ENCODE measurements at places on chromosomes 11 and 22.

DNA sequence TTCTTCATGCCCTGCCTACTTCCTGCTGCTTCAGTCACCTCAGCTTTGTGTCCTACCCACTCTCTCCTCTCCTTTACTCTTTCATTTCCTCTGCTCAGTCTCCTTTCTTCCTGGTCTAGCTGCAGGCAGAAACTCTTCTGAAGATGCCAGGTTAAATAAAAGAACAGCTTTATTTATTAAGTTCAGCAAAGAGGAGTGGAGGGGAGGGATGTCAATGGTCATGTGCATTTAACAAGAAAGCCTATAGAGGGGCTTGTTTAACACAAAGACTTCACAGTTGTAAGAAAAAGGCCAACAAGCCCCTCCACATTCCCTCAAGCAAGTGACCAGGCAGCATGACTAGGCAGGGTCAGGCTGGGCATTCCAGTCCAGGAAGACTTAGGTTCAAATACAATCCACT is 609.2 kb downstream of the INSC start:
- DNase-seq, result no peak

DNA sequence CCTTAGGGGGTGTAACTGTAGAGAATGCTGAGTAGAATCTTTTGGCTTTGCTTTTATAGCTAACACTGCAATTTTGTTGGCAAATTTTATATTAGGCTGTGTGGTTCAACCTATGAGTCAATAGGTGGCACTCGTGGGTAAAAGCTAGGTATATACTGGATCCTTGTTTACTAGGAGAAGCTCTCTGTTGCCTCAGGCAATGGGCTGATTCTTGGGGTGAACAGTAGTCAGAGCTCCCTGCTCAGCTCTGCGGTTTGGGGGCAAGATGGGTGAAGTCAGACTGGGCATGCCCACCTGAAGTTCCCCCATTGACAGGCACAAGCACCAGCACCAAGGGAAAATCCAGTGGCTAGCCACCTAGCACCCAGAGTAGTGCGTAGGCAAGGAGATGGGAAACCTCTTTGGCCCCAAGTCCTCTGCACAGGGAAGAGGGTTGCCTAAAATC is 238.7 kb downstream of the FAM181B start:
- DNase-seq, result no peak

- DNase-seq, result no peak
Observed at GRCh38 chr11:2582351-2582945, 117.3 kb downstream of the KCNQ1OT1 start.

DNA sequence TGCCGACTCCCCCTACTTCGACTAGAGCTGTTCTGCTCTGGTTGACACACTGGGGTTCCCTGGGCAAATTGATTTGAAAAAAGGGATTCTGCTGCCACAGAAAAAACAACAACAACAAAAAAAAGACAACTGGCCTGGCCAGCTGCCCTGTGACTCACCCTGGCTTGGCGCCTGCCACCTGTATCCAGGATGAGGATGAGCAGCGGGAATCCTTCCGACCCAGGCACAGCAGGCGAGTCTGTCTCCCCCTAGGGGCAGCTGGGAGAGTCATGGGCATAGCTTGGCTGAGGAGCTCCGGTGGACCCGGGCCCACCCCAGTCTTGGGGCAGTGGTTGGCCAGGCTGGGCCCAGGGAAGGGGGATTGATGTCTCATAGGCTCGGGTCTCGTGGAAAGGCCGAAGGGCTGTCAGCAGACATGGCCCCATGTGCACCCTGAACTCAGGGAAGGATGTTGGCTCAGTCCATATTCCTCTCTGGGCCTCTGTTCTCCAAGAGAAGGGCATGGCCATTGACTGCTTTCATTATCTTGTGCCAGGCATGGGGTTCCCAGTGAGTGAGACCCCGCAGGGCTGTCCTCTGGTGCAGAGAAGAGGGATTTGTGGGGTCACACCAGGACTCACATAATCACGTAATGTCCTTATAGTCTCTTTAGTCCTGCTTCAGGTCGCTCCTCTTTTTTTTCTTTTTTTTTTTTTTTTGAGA is 10.4 kb upstream of the SUN2 start:
- DNase-seq, result peak; percentile 76

GRCh38 chr11:75147875-75148263 is 3.0 kb upstream of the SLCO2B1 start:
- DNase-seq, result no peak
